NCI-H510A treated with DMSO at 0.1 percent for 48 hours (cell line): ENCODE measurements at places on chromosomes 1 and 21.

GRCh38 chr21:44880405-44881197 lies 7.1 kb upstream of the PTTG1IP start:
- no peak for DNase-seq

GRCh38 chr1:219114014-219114413 lies 59.7 kb upstream of the LYPLAL1 start:
- DNase-seq = no peak

GRCh38 chr1:10387677-10388386 lies 11.0 kb upstream of the PGD start:
- peak; percentile 80 for DNase-seq

DNA sequence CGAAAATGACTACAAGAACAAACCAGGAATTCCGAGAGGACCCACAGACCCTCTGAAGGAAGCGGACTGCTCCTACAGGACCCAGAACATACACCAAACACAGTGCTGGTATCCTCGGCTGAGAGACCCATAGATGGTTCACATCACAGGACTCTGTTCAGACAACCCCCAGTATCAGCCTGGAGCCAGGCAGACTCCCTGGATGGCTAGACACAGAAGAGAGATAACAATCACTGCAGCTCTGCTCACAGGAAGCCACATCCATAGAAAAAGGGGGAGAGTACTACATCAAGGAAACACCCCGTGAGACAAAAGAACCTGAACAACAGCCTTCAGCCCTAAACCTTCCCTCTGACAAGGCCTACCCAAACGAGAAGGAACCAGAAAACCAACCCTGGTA lies 434.0 kb upstream of the NR5A2 start:
- no peak for DNase-seq

DNA sequence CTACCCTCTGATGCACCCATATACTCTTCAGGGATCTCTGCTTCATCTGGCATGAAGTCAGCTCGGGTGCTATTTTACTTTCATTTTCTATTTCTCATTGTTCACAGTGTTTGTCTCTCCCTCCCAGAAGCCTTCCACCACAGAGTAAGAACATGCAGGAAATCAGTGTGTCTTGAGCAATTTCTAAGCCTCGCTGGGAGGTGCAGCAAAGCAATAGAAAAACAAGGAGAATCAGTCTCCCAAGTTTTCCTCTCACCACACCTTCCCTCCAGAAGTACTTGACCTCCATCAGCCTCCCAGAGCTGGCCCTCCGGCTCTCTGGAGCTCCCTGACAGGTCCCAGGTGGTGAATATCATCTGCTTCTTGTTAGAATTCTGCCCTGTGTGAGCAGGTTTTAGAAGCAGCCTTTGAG lies 594.7 kb upstream of the CAMK1G start:
- peak; percentile 54 for DNase-seq

DNA sequence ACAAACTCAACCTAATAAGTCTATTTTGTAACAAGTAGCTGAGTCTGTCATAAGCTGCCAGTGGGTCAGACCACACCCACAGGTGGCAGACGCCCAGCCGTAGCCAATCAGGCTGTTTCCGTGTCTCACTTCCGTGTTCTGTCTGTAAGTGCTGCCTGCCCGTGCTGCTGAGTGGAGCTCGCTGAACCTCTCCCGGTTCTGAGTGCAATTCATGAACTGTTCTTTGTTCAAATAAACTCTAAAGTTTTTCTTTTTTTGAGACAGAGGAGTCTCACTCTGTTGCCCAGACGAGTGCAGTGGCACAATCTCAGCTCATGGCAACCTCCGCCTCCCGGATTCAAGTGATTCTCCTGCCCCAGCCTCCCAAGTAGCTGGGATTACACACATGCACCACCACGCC lies 25.1 kb downstream of the POFUT2 start:
- no peak for DNase-seq

- DNase-seq = no peak
Measured at GRCh38 chr1:218886101-218886871, 287.4 kb upstream of the LYPLAL1 start.

DNA sequence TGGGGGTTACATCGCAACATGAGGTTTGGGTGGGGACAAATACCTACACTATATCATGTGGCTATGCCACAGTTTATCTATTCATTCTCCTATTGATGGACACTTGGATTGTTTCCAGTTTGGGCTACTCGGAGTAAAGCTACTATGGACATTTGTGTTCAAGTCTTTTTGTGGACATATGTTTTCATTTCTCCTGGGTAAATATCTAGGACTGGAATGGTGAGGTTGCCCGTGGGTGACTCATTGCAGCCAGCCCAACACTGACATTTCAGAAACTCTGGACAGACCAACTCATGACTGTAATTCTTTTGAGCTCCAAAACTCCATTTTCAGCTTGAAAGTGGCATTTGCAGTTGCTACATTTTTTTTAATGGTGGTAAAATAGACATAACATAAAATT lies 82.7 kb downstream of the KAZN start:
- no peak for DNase-seq

DNA sequence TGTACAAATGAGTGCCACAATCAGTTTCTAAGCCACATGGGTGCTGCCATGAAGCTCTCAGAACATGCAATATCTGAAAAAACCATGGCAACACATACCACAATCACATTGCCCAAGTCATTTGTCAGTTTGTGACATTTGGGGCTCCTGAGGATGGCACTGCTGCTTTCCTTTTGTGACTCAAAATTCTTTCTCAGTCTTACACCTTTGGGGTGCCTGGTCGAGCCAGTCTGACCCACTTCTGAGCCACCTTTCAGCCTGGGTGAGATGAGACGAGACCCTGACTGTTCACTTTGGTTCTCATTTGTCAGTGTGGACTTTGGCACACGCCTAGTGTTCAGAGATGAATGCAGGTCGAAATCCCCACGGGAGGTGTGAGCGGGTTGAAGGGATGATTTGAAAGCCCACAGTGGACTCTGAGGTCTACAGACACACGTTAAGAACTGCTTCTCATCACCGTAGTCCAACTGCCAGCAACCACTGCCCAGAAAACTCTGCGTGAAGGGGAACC lies 8.0 kb downstream of the BATF3 start:
- DNase-seq = no peak

DNA sequence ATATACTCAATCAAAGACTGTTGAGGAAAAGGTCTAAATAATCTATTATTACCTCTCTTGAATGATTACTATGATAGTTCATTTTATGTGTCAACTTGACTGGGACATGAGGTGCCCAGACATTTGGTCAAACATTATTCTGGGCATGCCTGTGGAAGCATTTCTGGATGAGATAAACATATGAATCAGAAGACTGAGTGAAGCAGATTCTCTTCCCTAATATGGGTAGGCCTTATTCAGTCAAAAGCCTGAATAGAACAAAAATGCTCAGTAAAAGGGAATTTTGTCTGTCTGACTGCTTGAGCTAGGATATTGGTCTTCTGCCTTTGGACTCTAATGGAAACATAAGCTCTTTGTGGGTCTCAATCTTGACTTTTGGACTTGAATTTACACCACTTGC lies 73.3 kb upstream of the SOX13 start:
- no peak for DNase-seq

DNA sequence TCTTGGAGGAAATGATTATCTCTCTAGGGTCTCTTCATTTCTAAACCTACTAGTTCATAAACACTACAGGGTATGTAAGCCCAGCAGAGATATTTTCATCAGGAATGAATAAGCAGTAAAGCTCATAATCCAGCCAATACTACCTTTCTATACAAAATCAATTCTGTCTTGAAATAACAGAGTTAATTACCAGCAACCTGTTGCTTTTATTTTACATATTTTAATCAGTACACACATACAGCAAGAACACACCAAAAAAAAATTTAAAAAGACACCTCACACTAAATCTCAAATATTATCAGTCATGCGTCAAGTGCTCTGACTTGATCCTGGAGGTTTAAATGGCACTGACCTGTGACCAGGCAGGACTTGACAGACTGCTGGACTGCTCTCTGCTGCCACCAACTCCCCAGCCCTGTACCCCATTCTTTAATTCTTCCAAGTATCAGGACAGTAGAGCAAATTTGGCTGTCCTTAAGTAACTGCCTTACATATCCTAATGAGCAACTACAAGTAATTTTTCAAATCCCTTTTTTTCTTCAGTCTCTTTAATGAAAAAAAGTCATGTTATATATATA lies 98.5 kb downstream of the CDC42BPA start:
- no peak for DNase-seq

- no peak for DNase-seq
Measured at GRCh38 chr1:178609015-178609414, 96.1 kb downstream of the TEX35 start.

- DNase-seq = no peak
Measured at GRCh38 chr1:233340966-233341516, 13.5 kb downstream of the MAP3K21 start.

- no peak for DNase-seq
Measured at GRCh38 chr1:162397039-162397448, 14.9 kb downstream of the SH2D1B start.

GRCh38 chr1:3742439-3743298 lies 9.6 kb upstream of the CCDC27 start:
- no peak for DNase-seq

DNA sequence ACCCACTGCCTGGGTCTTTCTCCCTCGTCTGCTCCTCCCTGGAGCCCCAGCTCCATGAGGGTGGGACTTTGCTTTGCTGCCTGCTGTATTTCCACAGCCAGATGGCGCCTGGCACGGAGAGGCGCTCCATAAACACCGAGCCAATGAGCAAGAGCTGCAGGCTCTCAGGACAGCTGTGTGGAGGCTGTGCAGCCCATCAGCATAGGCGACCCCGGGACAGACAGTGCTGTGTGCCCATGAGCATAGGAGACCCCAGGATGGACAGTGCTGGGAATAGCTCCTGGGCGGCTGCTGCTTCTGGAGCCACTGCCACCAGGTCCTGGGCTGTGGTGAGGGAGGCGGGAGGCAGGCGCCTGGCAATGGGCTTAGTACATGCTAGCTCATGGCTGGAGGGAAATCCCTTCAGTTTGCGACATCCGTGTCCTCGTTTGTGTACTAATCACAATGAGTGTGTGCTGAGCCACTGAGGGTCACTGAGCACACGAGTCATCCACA lies 29.2 kb downstream of the CEP104 start:
- DNase-seq = no peak

DNA sequence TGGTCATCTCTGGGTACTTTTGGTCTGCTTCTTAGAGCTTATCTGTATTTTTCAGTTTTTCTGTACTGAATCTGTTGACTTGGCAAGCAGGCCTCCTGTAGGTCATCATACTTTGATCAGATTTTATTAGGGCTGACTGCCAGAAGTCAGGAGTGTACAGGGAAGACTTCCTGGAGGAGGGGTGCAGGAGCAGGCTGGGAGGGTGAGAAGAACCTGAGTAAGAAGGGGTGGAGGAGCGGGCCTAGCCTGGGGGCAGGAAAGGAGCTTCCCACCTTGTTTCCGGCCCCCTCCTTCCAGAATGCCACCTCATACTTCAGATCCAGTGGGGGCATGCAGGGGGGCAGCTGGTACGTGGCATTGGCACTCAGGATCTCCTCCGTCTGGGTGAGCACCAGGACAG lies 18.3 kb upstream of the IL22RA1 start:
- no peak for DNase-seq

GRCh38 chr1:117014209-117014608 lies 12.6 kb downstream of the CD101 start:
- no peak for DNase-seq

DNA sequence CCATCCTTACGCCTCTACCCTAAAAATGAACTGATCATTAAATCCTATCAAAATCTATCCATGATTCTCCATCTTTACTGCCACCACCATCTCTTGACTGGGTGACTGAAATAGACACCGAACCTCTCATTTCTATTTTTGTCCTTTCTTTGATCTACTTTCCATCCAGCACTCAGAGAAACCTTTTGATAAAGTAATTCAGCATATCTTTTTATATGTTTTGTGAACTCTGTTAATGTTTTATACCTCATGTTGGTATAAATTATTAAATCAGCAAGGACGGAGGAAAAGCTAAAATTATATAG lies 13.0 kb downstream of the PCNX2 start:
- DNase-seq = no peak

DNA sequence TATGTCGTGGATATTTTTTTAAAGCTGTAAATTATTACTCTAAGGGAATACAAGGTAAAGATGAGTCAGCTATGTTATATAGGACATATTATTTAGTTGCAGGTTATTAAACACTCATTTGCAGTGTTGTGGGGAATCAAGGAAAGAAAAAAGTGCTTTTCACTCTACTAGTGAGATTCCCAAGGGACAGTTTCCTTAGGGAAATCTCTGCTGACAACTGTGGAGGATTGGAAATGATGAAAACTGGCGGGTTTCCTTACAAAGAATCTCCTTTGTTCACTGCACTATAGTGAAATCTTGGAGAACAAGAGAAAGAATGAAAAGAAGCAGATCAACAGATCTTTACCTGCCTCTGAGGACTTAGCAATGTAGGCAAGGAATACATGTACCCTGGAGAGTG lies 24.5 kb upstream of the TRIM45 start:
- DNase-seq = no peak

GRCh38 chr21:36053715-36054062 lies 6.6 kb downstream of the SETD4 start:
- DNase-seq = no peak

DNA sequence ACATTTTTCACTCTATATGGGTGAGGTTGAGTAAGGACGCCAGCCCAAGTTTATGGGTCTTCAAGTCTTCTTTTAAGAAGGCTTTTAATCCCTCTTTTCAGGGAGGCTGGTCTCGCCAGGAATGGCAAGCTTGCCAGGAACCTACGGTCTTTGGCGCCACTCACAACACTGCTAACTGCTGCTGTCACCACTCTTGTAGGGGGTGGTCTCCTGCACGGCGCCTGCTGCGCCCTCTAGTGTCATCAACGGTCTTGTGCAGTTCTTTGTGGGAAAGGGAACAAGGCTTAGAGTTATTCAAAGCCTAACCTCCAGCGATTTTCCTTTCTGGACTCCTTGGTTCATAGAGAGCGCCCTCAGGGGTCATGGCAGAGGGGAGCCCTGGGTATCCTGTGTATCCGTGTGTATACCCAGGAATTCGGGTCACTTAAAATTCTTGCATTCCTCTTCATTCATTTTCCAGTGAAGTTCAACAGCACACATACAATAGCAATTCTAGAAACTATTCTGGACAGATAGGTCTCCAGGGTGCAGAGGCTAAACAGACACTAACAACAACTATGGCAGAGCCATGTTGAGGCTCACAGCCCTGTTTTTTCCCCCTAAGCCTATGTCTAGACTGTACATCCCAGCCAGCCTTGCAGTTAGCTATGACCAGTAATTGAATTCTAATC lies 392.8 kb upstream of the CAMK1G start:
- peak; percentile 15 for DNase-seq

DNA sequence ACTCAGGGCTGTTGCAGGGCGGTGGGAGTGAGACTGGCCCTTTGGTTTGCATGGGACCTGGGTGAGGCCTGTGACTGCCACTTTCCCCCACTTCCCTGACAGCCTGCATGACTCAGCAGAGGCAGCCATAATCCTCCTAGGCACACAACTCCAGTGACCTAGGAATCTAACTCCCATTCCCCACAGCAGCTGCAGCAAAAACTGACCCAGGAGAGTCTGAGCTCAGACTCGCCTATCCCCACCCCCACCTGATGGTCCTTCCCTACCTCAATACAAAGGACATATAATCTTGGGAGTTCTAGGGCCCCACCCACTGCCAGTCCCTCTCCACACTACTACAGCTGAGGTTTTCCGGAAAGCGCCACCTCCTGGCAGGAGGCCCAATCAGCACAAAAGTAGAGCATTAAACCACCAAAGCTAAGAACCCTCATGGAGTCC lies 26.7 kb downstream of the NDC1 start:
- DNase-seq = no peak

- peak; percentile 79 for DNase-seq
Measured at GRCh38 chr1:36083635-36084496, at the start of gene TEKT2. Gene TEKT2, plus strand, starts transcription at chr1:36084094. Its CDS starts 828 bp downstream, at chr1:36084922.
